Lung microvascular endothelial cell (primary cell): ENCODE measurements at places on chromosomes 2 and 18. TPM values are rescaled to one million over a fixed set of nuclear protein-coding genes. Genes with fewer than 3 reads are reported as not detected.

The NR4A2 gene
- total RNA-seq = under 0.01 and 0.20 TPM in 2 replicates

The MYCN gene
- total RNA-seq = 2.6 and 9.5 TPM in 2 replicates

The NOL4 gene
- not detected in 2 replicates for total RNA-seq

The SOWAHC gene
- 4.6 and 11.5 TPM in 2 replicates for total RNA-seq

The DYSF gene
- 48.8 and 96.5 TPM in 2 replicates for total RNA-seq

The EFEMP1 gene
- total RNA-seq = 4,716 and 9,992 TPM in 2 replicates

The LHCGR gene
- not detected in 2 replicates for total RNA-seq

The KIF5C gene
- total RNA-seq = under 0.01 TPM in 2 replicates

The SCYGR4 gene
- not detected in 2 replicates for total RNA-seq

DNA sequence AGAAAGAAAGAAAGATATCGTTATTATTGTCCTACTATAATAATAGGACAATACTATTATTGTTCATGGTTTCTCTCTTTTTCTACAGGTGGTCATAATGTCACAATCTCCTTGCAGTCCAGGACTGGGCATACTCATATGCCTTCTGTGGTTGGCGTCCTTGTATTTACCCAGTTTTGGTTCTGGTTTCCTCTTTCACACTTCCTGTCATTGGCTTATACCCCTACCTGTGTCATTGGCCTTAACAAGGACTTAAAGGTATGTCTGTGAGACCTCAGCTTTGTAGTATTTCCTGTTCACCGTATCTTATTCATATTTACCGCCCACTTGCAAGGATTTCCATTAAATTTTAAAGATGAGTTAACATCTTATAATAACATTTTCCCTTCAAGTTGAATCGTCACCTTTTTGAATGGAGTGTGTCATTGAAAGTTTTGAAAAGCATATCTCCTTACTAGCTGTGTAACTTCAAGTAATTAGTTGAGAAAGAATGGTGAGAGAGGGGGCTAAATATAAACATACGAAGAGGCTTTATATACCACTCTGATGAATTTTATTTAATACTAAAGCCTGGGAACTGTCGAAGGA is 36.5 kb upstream of the HTR2B start:
- DNase-seq = no peak

DNA sequence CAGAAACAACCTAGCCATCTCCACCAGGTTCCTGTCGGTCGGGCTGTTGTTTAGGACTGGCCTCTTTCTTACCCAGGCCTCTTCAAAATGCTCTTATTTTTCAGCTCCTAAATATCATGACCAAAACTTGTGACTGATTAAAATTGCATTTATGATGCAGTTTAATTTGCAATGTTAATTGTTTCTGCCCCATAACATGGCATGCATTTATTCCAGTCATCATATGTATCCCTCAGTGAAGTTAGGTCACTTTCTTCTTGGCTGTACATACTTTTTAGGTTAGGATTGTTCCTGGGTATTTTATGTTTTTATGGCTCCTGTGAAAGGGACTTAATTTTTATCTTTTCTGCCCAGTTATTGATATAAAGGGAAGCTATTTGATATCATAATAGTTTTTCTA is 50.6 kb downstream of the CHRNA1 start:
- no peak for DNase-seq

DNA sequence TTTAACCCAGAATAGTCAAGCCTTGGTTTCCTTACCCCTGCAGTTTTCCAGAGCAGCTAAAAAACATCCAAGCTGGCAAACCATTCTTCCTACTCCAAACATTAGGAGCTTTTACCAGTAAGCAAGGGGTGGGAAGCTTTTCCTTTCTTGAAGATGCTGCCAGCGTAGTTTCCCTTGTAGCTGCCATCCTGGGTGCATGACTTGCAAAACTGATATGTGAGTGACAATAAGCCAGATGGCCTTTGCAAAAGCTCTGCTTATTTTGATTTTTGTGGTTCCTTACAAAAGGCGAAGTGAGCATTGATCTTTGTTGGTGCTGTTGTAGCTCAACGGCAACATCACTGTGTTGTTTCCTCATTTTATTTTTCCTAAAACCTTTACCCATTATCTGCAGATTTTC is 138.8 kb downstream of the WDSUB1 start:
- DNase-seq = no peak

- DNase-seq = no peak
Measured at GRCh38 chr18:54387631-54388030, 29.9 kb downstream of the C18orf54 start.

- DNase-seq = no peak
Measured at GRCh38 chr18:8726281-8726680, 20.9 kb downstream of the MTCL1 start.

GRCh38 chr2:5616019-5616418 is 76.2 kb upstream of the SOX11 start:
- DNase-seq = no peak

DNA sequence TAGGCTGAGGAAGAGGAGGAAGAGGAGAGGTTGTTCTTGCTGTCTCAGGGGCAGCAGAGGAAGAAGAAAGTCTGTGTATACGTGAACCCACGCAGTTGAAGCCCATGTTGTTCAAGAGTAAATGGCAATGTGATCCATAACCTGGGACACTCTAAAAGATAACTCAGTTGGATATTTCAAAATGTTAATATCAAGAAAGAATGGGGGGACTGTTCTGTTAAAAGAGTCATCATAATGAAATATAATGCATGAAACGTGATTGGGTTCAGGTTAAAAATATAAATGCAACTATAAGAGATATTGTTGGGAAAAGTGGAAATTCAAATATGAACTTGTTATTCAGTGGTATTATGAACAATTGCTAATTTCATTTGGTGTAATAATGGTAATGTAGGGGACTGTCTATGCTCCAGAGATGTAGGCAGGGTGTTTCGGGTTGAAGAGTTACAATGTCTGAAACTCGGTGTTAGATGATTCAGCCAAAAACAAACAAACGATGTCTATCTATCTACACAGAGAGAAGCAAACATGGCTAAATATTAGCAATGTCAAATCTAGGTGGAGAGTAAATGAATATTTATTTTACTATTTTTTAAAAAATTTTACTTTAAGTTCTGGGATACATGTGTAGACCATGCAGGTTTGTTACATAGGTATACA is 21.1 kb upstream of the POLE4 start:
- DNase-seq = no peak

GRCh38 chr2:237866101-237866621 is 6.7 kb downstream of the RAMP1 start:
- no peak for DNase-seq

GRCh38 chr18:61216051-61216450 is 117.2 kb upstream of the CDH20 start:
- DNase-seq = no peak

- DNase-seq = peak; percentile 98
Measured at GRCh38 chr2:71492112-71492511, 38.8 kb downstream of the DYSF start.

GRCh38 chr2:944693-945092 is 6.0 kb upstream of the SNTG2 start:
- no peak for DNase-seq

- no peak for DNase-seq
Measured at GRCh38 chr2:126399001-126399400, 257.0 kb upstream of the GYPC start.

- DNase-seq = no peak
Measured at GRCh38 chr2:223536546-223536945, 65.6 kb downstream of the SCG2 start.

- no peak for DNase-seq
Measured at GRCh38 chr18:3594760-3595368, 144.9 kb downstream of the TGIF1 start.

- DNase-seq = no peak
Measured at GRCh38 chr2:48001498-48001897, 95.2 kb upstream of the FBXO11 start.

DNA sequence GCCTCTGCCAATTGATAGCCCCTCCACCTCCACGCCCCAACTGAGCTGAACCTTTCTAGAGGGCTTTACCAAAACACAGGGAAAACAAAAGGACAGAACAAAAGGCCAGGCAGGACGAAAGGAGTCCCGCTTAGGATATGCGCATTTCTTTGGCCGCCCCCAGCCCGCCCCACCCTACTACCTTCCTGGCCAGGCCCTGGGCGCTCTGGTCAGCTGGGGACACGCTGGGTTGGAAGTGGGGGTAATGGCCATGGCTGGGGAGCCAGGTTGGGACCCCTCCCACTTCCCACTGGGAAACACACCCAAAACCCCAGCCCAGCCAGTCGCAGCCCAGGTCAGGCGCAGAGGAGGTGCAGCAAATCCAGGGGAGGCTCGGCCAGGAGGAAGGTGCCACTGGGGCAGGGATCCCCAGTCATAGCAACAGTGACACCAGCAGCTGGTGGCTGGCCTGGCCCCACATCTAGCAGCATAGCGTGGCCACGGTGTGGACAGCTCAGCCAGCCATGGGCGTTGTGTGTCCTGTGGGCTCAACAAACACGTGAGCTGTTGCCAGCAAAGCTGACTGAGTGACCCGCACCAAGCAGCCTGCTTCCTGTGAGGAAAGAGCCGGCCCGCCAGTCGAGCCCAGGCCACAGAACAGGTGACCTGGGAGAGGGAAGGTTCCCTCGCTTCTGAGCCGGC is 24.6 kb upstream of the B3GNT7 start:
- DNase-seq = peak; percentile 18

- peak; percentile 31 for DNase-seq
Measured at GRCh38 chr2:174561283-174561971, 36.2 kb downstream of the WIPF1 start.

DNA sequence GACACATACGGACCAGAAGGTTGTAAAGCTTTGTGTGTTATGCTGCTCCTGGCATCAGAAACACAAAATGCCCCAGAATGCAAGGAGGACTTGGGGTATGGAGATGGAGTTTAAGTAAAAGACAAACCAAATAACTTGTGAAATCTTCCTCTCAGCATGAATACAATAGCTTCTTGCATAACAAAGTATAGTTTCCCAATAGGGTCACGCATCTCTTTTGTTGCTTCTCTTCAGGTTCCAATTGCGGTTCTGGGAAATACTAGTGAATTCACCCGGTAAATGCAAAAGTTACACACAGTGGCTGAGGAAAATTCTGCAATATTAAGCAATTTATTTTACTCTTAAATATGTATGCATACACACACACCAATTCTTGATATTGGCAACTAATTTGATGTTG is 339.2 kb upstream of the EPHA4 start:
- DNase-seq = no peak

DNA sequence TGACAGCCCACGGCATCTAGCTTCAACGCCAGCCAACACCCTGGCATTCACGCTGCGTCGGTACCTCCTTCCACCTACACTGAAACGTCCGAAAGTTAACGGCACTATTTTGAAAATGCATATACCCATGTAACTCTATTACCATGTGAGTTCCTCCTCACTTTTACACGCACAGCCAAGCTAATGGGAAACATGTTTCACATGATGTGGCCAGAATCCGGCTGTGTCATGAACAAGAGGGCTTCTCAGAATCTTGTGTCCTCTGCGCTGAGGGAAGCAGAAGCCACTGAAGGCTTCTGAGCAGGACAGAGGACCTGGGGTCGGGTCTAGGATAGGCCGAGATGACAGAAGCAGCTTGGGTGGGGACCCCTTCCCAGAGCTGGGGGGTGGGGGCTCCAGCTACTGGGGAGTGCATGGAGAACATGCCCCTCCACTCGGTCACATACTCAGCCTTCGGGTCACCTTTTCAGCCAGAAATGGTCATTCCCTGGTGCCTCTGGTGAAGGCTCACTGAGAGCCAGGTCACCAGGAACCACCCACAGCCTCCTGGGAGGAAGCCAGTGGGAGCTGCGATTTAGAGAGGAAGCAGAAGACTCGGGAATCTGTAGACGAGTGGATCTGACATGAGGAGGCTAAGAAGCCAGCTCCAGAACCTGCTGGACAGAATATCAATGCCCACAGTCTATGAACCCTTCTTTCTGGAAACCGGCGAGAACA is 41.5 kb downstream of the HDAC4 start:
- DNase-seq = no peak

GRCh38 chr2:101328474-101329007 is 20.0 kb upstream of the RNF149 start:
- DNase-seq = peak; percentile 33

GRCh38 chr2:233668605-233669260 is 3.0 kb upstream of the UGT1A9 start:
- DNase-seq = no peak
